Brain microvascular endothelial cell (primary cell): ENCODE measurements at places on chromosomes 11 and 22.

GRCh38 chr11:39668640-39669039 lies 1790.8 kb downstream of the LRRC4C start:
- no peak for DNase-seq

- no peak for DNase-seq
These were observed 37.0 kb upstream of the SC5D start for GRCh38 chr11:121255473-121256125.

DNA sequence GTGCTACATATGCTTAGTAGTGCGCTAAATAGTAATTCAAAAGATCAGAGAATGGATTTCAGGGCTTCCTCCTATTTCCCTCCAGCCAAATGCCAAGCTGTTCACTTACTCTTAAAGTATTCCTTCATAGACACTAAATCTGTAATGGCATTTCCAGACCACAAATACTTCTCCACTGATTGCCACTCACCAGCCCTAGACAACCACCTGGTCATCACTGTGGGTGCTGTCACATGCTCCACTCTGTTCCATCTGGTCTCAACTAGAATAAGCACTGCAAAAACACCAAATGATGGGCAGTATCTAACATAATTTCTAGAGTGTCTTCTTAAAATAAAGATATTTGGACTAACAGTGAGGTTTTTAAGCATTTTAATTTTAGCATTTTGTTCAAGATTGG lies 341.3 kb downstream of the AASDHPPT start:
- no peak for DNase-seq

- DNase-seq: no peak
These were observed 8.8 kb upstream of the WNT11 start for GRCh38 chr11:76214968-76215548.

DNA sequence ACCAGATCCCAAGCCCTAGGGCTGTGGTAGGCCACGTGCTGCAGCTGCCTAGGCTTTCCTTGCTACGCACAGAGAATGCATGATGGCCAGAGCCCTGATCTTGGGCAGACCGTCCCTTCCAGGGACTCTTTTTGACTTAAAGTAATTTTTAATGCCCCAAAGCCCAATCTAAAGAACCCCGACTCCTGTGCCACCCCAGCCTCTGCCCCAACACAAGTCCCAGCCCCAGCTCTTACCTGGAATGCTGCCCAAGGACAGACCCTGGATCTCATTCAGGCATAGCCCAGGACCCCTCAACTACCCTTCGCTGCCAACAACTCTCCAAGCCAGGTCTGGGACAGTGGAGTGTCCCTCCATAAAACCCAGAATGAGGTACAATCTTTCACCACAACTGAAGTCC lies 211.7 kb upstream of the B3GAT1 start:
- DNase-seq: no peak

- peak; percentile 4 for DNase-seq
These were observed 6.7 kb downstream of the DDI1 start for GRCh38 chr11:104043142-104043541.

DNA sequence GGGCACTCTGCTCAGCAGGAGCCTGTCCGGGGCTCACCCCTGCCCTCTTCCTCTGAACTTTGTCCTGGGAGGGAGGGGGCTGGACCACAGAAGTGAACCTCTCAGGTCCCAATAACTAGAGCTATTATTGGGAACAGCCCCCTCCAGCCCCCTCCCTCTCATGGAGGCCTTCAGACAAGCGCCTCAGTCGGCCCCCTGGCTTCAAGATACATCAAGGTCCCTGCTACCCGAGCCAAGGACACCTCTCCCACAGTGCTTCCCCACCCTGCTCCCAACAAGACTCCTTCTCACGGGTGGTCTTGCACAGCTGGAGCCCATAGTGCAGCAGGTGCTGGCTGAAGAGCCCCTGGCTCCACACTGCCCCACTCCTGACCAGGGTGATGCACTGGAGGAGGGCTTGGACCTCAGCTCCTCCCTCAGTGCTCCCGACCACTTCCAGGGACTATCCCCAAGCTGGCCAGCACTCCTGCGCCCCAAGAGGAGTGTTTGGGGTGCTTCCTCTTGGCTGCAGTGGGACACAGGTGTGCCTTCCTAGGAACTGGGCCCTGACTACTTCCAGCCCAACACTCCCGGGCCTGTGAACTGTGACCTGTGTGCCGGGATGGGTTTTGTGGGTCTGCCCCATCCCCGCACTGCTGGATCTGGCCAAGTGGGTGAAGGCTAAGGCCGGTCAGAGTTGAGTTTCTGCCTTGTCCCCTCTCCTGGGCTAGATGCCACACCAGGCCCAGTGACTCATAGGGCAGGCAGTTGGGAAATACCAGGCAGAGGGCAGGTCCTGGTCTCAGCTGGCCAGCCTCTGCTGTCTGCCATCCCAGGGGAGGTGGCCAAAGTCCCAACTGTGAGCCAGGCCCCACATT lies 2.2 kb downstream of the PNPLA2 start:
- no peak for DNase-seq

DNA sequence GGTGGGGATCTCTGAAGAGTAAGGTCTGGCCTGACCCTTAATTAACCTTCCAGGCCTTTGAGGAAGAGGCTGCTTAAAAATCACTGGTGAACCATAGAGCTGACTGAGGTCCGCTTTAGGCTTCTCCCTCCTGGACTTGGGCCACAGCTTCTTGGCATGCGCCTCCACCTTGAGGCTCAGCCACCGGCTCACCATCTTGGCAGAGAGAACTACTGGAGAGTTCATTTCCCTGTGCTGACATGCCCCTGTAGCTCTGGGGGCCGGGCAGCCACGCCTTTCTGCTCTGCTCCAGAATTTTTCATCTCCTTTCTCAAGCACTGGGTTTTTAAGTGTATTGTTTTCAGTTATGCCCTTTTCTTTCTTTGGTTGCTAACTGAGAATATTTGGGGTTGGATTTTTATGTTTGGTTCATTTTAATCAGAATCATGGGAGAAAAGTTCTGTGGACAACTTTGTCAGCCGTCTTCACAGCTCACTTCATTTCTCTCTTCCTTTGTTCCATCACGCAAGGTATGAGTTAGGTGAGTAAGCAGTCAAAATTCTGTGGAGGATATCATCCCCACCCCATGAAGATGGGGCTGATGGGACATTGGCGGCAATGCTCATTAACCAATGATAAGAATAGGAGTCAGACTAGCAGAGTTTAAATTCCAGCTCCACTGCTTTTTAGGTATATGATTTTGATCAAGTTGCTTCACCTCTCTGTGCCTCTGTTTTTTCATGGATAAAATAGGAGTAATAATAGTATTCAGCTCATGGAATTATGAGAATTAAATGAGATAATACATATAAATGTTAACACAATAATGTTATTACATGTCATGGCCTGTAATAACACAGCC lies 103.9 kb downstream of the DBX1 start:
- DNase-seq: no peak

- no peak for DNase-seq
These were observed 94.4 kb upstream of the LMO1 start for GRCh38 chr11:8357891-8358566.

GRCh38 chr11:86440305-86440716 lies 65.6 kb downstream of the CCDC81 start:
- peak; percentile 53 for DNase-seq
